M059J (cell line): ENCODE measurements at places on chromosomes 16 and 17.

DNA sequence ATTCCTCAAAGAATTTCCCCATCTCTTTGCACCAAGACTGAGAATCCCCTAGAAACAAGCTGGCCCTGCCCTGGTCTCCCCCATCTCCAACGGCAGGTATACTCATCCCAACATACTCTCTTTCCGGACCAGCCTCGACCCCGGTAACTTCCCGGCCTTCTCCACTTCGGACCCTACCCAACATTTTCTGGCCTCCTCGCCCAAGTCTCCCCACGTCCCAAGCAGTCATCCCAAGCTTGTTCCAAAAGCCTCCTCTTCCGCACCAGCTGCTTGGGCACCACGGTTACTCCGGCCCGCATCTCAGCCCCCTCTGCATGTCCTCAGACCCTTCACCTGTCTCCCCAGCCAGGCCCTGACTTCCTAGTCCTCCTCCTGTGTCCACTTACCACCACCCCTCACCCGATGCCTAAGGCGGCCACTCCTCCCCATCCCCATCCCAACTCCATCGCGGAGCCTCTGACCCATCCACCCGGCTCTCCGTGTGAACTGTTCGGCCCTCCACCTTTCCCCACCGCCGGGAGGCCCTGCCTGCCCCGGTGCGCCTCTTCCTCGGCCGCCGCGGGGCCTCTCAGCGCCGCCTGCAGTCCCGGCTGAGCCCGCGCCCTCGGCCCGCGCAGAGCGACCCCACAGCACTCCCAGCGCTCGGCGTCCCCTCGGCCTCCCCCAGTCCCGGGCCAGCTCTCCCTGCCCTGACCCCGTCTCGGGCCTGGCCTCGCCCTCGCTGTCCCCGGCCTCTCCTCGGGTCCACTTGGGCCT, 994 bp downstream of the PITPNA start:
- peak; percentile 21 for DNase-seq

DNA sequence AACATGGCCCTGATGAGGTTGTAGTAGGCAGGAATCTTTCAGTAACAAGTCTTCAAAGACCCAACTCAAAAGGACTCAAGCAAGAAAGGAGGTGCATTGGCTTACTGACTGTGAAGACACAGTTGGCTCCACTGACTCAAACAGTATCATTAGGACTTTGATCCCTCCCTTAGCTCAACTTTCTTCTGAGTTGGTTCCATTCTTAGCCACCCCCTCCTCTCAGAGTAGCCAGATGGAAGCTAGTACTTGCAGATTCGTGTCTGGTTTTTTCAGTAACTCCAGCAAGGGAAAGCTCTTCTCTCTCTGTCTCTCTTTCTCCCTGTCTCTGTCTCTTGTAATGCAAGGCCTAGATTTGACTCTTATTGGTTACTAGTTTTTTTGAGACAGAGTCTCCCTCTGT, 5.0 kb upstream of the MAPK3 start:
- DNase-seq: no peak

DNA sequence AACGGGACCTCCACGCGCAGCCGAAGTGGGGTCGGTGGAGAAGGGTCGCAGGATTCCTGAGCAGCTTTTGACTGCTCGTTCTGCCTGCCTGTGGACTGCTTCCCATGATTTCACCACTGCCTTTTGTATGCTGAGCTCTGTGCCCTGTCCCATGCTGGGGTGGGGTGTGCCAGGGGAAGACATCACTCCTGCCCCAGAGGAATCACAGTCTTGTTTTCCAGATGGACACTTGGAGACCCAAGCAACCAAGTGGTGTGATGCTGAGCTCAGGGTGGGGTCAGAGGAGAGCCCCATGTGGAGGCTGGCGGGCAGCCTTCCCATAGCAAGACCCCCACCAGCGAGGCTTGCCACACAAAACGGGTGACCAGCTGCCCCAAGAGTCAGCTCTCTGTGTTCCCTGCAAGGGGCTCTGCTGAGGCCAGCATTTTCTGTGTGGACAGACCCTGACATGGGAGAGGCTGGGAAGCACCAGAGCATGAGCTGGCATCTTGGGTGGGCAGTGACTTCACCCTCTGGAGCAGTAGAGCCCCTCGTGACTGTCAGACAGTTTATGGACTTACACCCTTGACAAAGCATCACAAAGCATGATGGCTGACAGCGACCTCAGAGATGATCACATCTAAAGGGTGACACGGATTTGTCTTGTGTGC, 111.9 kb downstream of the GNAO1 start:
- DNase-seq: no peak

GRCh38 chr17:7224661-7225111, 4.9 kb downstream of the ACADVL start:
- no peak for DNase-seq

- no peak for DNase-seq
Measured at GRCh38 chr17:19830061-19830460, 37.7 kb downstream of the ULK2 start.

GRCh38 chr17:79041723-79042420, 17.9 kb downstream of the C1QTNF1 start:
- DNase-seq: peak; percentile 50

DNA sequence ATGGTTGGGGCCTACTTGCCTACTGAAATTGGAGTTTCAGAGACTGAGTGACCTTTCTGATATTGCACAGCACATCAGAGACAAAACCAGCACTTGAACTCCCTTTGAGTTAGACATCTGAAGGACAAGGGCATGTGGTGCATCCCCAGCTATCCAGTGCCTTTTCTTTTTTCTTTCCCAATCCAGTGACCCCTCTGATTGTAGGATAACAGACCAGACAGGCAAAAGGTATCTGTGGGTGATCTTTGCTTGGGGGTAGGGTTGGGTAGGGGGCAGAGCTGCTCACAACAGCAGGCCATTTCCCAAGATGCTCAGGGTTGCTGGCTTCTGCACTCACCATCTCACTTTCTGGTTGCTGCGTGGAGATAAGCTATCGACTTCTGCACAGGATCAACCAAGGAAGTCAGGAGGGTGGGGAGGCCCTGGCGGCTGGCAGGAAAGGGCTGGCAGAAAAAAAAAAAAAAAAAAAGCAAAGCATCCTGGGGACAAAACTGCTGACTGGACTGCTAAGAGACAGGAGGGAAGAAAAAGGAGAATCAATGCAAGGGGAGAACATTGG, 42.2 kb downstream of the HOXB1 start:
- DNase-seq: no peak

GRCh38 chr16:35173295-35173694, 1713.9 kb downstream of the TP53TG3F start:
- DNase-seq: no peak

- peak; percentile 54 for DNase-seq
Measured at GRCh38 chr17:29292071-29292991, 1.6 kb downstream of the NUFIP2 start.

GRCh38 chr16:11708421-11708820, 34.2 kb downstream of the TXNDC11 start:
- DNase-seq: no peak

- no peak for DNase-seq
Measured at GRCh38 chr16:79150632-79151310, 449.8 kb downstream of the MAF start.

DNA sequence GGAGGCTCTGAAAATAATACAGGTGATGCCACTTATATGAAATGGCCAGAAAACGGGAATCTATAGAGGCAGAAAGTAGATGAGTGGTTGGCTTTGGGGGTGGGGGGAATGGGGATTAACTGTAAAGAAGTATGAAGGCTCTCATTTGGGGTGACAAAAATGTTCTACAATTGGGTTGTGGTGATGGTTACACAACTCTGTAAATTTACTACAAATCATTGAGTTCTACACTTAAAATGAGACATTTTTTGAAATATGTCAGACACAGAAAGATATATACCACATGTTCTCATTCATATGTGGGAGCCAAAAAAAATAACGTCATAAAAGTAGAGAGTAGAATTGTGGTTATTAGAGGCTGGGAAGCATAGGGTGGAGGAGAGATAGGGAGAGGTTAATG, 25.7 kb downstream of the ARHGAP17 start:
- no peak for DNase-seq

- DNase-seq: no peak
Measured at GRCh38 chr17:7290166-7290565, 4.3 kb downstream of the YBX2 start.

GRCh38 chr17:4940555-4941318, 669 bp downstream of the RNF167 start:
- DNase-seq: peak; percentile 88

DNA sequence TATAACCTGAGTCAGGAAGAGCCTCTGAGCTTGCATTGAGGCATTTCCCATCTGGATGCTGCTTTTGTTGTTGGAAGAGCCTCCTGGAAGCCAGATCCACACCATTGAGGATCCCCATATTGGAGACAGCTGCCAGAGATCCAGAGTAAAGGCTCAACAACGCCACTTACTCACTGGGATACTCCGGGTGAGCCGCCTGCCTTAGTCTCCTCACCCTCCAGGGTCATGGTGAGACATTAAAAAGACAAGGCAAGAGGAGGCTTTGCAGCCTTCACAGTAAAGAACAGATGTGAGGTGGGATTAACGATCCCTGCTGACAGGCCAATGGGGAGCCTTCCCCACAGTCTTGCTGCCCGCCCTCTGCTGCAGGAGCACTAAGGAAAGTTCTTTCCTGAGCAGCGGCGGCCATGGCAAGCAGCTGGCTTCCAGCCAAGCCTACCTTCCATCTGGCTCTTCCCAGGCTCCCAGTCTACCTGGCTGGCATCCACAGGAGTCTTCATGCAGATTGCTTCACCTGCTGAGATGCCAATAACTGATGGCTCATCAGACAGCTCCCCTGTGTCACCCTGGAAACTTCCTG, 198.5 kb downstream of the CYLD start:
- DNase-seq: no peak

GRCh38 chr17:75480281-75480680, 23.8 kb downstream of the TMEM94 start:
- no peak for DNase-seq

DNA sequence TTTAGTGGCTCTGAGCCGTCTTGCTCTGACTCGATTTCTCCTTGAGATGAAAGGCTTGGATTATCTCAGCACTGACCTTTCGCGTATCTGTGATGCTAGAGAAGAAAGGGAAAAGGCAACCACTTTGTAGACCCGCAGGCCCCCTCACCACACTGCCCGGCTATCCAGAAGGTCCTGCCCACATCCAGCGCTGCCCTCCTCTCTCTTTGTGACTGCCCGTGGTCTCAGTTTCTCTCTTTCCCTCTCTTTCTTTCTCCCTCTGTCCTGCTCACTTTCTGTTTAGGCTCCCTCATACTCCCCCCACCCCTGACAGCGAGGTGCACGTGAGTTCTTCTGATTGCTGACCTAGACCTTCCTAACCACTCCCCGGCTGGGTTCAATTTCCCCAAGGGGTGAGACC, 12.8 kb upstream of the TBX21 start:
- DNase-seq: no peak

- no peak for DNase-seq
Measured at GRCh38 chr16:86850670-86851069, 272.3 kb downstream of the FOXL1 start.

DNA sequence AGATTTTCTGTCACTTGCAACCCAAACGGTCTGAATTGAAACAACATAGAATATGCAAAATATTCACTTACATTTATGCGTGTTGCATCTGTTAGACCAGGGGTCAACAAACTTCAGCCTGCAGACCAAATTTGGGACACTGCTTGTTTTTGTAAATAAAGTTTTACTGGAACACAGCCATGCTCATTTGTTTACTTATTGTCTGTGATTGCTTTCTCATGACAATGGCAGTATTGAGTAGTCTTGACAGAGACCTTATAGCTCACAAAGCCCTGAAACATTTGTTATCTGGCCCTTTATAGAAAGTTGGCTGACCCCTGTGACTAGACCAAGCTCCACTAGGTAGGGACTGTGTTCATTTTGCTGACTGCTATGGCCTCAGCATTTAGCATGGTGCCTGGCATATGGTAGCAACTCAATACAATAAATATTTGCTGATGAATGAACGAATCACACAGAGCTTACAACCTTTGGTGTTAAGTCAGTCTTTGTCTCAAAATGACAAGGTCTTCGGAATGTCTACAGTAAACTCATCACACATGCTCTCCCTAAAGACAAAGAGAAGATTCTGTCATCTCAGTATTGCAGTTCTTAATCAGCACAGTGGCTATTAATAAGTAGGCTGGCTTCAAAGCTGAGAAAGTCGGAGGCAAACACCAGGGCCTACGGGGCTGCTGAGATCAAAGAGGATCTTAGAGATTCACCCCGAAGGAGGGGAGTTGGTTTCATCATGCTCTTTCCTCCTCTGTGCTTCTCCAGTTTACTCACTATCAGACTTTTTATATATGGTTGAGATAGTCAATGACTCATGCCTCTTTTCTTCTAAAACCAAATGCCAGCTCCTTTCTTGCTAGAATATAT, 95.2 kb upstream of the AXIN2 start:
- no peak for DNase-seq

DNA sequence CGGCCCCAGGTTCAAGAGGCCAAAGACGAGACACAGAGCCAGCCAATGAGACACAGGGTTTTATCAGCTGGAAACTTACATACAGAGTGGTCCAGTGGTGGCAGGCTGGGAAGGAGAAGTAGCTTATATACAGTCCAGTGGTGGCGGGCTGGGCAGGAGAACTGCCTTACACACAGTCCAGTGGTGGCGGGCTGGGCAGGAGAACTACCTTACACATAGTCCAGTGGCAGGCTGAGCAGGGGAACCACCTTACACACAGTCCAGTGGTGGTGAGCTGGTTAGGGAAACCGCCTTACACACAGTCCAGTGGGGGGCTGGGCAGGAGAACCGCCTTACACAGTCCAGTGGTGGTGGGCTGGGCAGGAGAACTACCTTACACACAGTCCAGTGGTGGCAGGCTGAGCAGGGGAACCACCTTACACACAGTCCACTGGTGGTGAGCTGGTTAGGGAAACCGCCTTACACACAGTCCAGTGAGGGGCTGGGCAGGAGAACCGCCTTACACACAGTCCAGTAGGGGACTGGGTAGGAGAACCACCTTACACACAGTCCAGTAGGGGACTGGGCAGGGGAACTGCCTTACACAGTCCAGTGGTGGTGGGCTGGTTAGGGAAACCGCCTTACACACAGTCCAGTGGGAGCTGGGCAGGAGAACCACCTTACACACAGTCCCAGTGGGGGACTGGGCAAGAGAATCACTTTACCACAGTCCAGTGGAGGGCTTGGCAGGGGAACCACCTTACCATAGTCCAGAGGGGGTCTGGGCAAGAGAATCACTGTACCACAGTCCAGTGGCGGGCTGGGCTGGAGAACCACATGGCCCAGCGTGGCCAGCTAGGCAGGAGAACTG, 90.9 kb downstream of the GAS7 start:
- no peak for DNase-seq

DNA sequence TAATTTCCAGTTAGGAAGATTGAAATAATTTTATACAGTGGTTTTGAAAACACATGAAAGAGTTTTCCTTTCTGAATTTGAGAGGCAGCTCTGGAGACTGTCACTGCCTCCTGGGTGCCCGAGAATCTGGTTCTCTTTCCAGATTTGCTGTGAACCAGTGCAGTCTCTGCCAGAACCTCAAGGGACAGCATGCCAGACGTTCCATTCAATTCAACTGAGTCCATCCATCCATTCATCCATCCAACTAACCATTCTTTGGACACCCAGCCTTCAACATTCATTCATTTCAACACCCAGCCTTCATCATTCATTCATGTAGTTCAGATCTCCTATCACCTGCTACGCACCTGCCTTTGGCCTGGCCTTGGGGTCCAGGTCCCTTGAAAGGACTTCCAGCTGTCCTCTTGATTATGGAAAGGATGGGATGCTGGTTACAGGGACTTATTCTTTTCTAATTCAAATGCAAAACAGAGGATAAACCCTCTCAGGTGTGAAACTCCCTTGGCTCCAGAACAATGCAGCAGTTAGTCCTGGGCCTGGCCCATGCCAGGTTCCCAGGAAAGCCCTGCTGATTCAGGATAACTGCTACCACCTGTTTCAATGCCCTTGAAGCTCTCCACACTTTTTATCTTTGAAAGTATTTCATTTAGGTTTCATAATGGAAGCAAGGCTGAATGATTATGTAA, 68.7 kb downstream of the WSCD1 start:
- no peak for DNase-seq

- no peak for DNase-seq
Measured at GRCh38 chr16:86297866-86298757, 212.2 kb upstream of the FOXF1 start.
